ENCODE measurements at places on chromosomes 2 and 18.

GRCh38 chr2:79950526-79950925 lies 354.0 kb downstream of the LRRTM1 start:
- no peak for DNase-seq

- DNase-seq: no peak
Observed at GRCh38 chr2:51014759-51015158, 17.2 kb downstream of the NRXN1 start.

DNA sequence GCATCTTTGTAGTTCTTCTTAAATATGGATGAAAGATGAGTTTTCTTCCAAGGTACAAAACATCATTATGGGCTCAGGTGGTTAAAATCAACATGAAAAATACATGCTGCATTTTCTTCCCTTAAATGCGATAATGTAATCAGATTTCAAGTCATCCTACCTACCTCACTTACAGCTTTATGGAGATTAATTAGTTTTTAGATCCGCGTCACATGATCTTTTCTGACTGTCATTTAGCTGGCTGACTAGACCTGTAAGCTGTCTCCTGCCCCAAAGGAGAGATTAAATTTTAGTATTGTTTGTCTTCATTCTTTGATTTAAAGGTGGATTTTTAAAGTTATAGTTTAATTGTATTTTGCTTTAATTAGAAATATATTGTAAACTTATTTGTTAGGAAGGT lies 678.0 kb upstream of the ZEB2 start:
- DNase-seq: no peak

DNA sequence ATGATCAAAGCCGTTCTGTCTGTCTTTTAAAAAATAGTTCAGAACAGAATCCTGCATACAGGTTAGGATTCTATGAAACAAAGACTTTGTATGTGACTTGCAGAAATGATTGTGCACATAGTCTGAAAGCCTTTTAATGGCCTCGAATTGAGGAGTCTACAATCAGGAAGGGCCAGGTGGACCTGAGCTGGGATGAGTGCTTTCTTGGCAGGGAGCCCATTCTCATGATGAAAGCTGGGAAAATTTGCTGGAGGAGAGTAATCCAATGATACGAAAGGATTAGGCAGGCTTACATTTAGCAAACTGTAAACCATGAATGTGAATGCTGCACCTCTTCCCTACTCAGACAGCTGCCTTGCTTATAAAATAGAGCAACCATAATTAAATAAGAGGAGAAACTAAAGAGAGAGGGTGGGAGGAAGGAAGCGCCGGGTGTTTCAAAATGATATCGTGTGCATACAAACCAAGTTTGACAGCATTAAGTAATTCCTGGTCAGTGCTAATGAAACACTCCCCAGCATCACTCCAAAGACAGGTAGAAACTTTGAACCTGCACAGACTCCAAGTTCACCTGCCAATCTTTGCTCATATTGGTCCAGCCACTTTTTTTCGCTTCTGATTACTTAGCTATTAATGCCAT lies 23.7 kb upstream of the CXCR4 start:
- no peak for DNase-seq
